Stimulated activated CD8-positive, alpha-beta memory T cell treated with anti-CD3 and anti-CD28 coated beads, Interleukin-7, amount 100 ng/mL, for 4 hours (primary cell): ENCODE measurements at places on chromosomes 5 and 9.

DNA sequence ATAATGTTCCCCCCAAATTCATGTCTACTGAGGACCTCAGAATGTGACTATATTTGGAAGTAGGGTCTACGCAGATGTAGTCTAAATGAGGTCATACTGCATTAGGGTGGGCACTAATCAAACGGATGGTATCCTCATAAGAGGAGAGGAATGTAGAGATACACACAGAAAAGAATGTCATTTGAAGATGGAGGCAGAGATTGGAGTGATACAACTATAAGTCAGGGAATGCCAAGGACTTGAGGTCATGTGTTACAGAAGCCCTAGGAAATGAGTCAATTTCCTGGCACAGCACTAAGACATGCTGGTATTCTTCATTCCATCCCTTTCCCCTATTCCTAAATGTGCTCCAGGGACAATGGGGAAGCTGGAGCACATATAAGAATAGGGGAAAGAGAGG, 758 bp upstream of the PDCD1LG2 start:
- no peak for DNase-seq

DNA sequence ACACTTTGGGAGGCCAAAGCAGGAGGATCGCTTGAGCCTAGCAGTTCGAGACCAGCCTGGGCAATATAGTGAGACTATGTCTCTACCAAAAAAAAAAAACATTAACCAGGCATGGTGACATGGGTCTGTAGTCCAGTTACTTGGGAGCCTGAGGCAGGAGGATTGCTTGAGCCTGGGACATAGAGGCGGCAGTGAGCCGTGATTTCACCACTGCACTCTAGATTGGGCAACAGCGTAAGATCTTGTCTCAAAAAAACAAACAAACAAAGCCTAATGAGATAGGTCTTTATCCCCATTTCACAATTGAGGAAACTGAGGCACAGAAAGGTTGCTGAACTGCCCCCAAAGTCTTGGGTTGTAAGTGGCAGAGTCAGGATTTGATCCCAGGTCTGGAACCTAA, 70.5 kb upstream of the RAD23B start:
- DNase-seq: no peak

GRCh38 chr5:142782976-142783530, 12.9 kb downstream of the ARHGAP26 start:
- DNase-seq: no peak

- no peak for DNase-seq
These were observed 64.4 kb downstream of the MAP1B start for GRCh38 chr5:72171667-72172066.

- no peak for DNase-seq
These were observed 164.4 kb downstream of the ZSWIM6 start for GRCh38 chr5:61496446-61496845.

DNA sequence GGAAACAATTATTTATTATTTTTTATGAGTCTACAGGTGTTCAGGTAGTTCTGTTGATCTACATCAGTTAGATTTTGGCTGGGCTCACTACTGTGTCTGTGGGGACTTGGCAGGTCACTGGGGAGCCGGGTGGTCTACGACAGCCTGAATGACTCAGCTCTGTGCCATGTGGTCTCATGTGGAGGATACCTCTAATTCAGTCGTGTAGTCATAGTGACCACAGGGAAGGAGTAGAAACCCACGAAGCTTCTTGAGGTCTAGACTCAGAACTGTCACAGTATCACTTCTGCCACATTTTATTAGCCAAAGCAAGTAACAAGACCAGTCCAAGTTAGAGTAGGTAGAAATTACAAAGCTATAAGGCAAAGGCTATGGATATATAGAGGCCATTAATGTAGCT, 64.7 kb upstream of the GRAMD2B start:
- no peak for DNase-seq

GRCh38 chr9:118091226-118091625, 387.0 kb downstream of the TLR4 start:
- DNase-seq: no peak

DNA sequence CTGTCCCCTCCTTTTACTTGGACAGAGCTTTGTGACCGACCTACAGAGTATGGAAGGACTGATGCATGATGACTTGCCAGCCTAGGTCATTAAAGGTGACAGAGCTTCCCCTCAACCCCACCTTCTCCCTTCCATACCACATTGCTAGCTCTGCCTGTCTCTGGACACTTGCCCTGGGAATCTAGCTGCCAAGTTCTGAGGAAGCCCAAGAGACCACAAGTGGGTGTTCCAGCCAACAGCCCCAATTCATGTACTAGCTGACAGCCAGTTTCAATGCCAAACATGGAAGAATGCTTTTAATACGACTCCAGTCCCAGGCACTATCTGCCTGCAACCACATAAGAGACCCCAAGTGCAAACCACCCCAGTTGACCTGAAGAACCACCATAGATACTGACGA, 477.1 kb downstream of the SPOCK1 start:
- no peak for DNase-seq

- no peak for DNase-seq
These were observed 113.4 kb downstream of the ST8SIA4 start for GRCh38 chr5:100789694-100790093.

- DNase-seq: no peak
These were observed 97.8 kb upstream of the CPLX2 start for GRCh38 chr5:175773534-175774070.

GRCh38 chr9:71680189-71680980, 87.9 kb downstream of the CEMIP2 start:
- no peak for DNase-seq

- no peak for DNase-seq
These were observed 1.1 kb downstream of the CRAT start for GRCh38 chr9:129109537-129109903.

- peak; percentile 26 for DNase-seq
These were observed 121.6 kb downstream of the TLR4 start for GRCh38 chr9:117825609-117826347.

GRCh38 chr5:40165789-40166728, 513.7 kb upstream of the PTGER4 start:
- no peak for DNase-seq

GRCh38 chr9:92725766-92726165, 38.9 kb downstream of the BICD2 start:
- DNase-seq: no peak

GRCh38 chr5:41010572-41010971, 60.6 kb downstream of the MROH2B start:
- no peak for DNase-seq

DNA sequence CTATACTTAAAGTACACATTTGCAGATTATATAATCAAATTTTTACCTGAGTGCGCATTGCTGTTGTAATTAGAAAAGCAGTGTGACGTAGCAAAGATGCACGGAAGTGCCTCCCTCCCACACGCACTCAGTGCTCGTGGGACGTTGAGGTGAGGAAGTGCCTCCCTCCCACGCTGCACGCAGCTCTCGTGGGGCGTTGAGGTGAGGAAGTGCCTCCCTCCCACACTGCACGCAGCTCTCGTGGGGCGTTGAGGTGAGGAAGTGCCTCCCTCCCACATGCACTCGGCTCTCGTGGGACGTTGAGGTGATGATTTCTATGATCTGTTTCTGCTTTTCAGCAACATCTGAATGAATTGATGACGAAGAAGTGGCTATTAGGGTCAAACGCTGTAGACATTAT, 21.0 kb downstream of the EXOC3 start:
- peak; percentile 92 for DNase-seq

DNA sequence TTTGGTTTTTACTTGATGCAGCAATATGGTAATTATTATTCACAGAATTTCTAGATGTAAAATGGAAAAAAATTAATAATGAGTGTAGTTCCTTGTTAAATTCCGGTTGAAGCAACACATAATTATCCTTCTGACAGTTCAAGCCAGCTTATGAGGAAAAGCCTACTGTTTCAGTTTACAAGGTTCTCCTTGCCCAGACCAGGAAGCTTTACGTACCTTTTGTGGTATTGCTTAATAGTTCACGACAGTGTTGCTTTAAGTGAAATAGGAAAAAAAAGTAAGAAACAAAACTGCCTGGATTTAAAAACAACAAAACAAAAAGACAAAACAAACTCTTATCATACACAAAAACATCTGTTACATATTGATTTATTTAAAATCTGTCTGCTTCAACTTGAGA, 547.3 kb upstream of the C9orf72 start:
- DNase-seq: no peak

GRCh38 chr5:135831851-135832555, 2.5 kb upstream of the SLC25A48 start:
- DNase-seq: no peak

DNA sequence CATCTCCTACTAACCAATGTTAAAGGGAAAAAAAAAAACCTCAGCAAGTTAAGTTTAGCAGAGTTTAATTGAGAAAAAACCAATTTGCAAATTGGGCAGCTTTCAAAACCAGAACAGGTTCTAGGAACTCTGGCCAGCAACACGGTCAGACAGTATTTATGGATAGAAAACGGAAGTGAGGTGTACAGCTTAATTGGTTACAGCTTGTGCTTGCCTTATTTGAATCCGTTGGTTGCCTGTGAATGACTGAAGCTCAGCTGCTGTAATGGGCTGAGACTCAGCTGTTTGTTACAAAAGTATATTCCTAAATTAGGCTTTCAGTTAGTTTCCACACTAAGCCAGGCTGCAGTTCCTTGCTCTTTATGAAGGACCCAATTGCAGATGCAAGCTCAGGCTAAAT, 217.0 kb downstream of the SREK1 start:
- DNase-seq: no peak

DNA sequence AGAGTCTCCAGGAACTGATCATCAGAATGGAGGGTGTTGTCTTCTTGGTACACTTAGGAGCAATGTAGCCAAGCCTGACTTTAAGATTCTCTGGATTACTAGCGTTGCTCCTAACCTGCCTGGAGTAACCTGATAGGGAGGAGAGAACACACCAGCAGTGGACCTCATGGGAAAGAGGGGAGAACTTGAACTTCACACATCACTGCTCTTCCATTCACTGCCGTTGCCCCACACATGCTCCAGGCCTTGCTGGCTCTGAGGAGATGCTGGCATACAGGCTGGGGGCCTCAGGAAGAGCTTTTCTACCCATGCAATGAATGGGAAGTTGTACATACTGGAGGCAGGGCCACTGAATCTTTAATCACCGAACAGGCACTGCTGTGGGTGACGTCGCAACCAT, 60.3 kb upstream of the ADAMTS16 start:
- DNase-seq: no peak

DNA sequence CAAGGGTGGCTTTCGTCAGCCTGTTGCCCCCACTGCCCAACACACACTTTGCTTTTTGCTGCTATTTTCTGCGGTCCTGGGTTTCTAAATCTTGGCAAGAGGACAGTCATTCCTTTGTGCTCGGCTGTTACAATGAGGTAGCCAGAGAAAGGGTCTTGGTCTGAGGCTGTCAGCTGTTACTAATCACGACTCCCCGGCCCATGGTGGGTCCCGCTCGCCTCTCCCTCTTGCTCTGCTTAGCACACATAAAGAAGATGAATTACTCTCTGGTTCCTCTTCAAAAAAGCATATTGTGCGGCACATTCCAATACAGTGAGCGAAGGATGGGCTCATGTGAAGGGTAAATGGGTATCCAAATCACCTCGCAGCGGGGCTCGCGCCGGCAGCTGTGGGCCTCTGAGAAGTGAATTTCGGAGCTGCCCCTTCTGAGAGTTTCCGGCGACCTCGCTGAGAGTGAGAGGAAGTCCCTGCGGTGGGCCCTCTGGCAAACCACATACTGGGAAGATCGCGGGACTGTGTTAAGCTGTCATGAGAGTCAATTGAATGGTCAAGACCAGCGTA, 56.0 kb downstream of the SLC1A3 start:
- no peak for DNase-seq

DNA sequence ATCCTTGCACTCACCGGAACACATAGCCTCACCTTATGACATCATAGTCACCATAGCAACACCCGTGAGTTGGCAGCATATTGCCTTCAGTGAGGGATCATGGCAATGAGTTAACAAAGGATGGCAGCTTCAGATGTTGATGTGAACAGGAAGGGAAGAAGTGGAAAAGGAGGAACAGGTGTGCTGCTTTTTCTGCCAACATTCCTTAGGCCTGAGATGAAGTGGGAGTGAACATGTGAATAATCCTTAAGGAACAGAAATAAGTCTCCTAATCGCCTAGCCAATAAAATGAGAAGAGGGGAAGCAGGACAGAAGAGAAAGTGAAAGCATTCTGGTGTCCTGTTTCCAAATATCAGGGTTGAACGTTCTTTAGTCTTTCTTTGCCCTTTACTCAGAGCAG, 360.0 kb downstream of the BRINP1 start:
- no peak for DNase-seq

GRCh38 chr5:140753561-140753960, 32.4 kb upstream of the PCDHA1 start:
- DNase-seq: no peak

DNA sequence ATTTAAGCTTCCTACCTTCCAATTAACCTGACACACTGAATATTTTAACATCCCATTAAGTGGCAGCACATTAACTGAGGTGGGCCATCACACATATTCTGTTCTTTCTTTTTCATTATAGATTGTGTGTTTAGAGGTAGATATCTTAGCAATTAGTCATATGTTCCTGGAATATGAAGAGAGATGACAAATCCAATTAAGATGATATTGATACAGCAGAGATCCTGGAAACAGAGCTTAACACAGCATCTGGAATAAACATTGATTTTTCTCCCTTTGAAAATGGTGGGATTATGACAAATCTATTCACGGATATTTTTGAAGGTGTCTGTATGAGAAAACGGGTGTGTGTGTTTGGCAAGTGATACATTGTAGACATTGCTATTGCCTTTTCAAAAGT, 448.0 kb downstream of the CDH10 start:
- no peak for DNase-seq

- DNase-seq: no peak
These were observed 402.9 kb downstream of the RAB3C start for GRCh38 chr5:58985759-58986158.

DNA sequence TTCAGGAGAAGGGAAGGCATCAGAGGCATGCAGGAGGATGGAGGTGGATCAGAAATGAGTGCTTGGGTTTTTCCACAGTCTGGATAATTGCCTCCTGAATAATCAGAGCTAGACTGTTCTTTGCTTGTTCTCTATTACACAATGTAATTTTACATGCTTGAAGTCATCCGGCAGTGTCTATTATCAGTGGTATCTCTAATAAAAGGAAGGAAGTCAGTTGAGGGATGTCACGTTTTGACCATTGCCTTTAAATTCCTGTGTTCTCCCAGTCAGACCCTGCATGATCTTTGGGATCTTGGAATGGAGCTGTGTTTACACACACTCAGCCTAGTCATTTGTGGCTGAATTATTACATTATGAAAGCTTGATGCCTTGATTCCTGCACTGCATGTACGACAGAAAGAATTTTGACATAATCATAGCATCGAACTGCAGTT, 91.0 kb downstream of the PDE8B start:
- DNase-seq: no peak

GRCh38 chr5:66247176-66247960, 103.3 kb downstream of the SREK1 start:
- DNase-seq: no peak
